NCI-H2029 treated with DMSO at 0.1 percent for 48 hours (cell line): ENCODE measurements at places on chromosomes 2 and 18.

- DNase-seq, result no peak
These were observed 32.5 kb upstream of the SOS1 start for GRCh38 chr2:39153312-39153711.

GRCh38 chr2:69836316-69836715, 6.9 kb downstream of the GMCL1 start:
- no peak for DNase-seq

DNA sequence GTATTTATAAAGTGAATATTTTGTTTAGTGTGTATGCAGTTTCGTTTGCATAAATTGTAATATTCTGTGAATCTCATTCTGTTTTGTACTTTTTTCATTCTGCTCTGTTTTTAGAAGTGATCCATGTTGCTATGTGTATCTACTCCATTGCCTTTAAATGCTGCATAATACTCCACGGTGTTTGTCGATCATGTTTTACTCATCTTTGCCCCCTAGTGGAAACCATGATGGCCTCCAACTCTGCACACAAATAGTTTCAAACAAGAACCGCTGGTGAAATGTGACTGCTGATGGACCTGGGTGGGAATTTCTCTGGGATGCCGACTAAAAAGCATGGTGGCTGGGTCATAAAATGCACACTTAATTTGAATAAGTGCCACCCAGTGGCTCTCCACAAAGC, 32.0 kb upstream of the SKOR2 start:
- DNase-seq, result no peak

GRCh38 chr2:70828914-70829824, 6.4 kb downstream of the CD207 start:
- DNase-seq, result no peak
